Amniotic stem cell (primary cell): ENCODE measurements at places on chromosomes 7 and 10.

DNA sequence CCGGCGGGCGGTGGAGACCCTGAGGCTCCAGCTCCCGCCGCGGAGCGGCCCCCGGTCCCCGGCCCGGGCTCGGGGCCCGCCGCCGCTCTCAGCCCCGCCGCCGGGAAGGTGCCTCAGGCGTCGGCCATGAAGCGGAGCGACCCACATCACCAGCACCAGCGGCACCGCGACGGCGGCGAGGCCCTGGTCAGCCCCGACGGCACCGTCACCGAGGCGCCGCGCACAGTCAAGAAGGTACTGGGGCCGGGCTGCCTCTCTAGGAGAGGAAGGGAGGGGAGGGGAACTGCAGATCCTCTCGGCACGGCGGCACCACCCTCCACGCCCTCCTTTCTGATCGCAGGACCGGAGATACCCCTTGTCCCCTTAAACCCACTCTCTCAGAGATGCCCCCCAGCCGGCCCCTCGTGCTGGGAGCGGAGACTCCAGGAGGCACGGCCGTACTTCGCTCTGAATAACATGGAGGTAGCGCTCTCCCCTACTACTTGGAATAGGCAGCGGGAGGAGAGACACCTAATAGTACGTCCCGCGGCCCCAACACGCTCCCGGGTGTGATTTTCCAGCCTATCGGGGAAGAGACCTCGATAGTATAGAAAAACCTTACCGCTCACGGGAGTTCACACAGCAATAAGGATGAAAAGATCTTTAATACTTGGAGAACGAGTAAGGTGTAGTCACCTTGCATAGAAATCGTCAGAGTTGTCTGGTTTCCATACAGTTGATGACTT, 538 bp downstream of the AHCYL2 start:
- DNase-seq: peak; percentile 11

DNA sequence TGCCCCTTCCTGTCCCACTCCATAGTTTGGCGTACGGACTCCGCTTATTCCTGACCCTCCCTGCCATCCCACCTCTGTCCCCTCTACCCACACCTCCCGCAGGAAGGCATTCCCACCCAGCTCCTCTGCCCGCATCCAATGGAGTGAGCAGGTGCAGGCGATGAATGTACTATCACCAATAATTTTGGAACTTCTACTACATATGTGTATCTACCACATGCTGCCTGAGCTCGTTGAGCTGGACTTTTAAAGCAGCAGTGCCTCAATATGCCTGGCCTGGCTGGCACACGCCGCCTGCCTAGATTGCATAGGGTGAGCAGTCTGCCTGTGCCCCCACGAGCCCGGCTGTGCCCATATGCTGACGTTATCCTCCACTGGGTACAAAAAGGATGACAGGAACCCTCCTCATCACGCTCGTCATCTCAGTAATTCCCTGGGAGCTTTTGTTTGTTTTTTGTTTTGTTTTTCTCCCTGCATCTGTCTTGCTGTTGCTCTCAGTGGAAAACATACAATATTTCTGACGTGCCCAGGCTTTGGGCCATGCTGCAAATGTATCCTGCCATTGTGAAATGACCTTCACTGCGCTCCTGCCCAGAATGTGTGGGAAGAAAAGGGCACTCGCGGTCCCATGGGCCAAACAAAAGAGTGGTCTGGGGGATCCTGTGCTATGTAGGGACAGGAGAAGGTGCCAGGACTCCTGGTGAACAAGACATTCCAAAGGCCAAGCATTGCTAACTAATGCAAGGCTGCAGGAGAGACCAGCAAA, 302.8 kb downstream of the PTPRN2 start:
- DNase-seq: no peak

- DNase-seq: no peak
Observed at GRCh38 chr7:16604054-16604453, 41.5 kb downstream of the ANKMY2 start.

GRCh38 chr10:126009650-126010049, 113.3 kb downstream of the FANK1 start:
- no peak for DNase-seq

DNA sequence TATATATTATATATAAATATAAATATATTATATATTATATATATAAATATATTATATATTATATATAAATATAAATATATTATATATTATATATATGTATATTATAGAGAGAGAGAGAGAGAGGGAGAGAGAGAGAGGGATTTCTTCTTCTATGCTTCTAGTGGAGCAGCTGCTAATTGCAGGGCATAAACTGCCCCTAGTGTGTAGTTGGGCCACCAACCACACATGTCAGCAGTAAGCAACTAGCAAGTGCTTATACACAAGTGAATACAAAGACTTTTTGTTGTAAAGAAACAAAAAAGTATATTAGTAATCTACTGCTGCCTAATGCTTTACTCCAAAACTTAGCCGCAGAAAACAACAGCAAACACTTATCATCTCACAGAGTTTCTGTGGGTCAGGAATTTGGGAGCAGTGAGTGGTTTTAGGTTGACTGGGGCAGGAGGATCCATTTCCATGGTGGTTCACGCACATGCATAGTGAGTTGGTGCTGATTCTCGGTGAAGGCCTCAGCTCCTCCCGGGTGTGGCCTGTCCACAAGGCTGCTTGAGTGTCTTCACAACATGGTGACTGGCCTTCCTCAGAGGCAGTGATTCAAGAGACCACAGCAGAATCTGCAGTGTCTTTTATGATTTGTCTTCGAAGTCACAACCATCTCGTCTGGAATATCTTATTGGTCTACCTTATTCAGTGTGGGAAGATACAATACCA, 25.5 kb upstream of the BAG3 start:
- DNase-seq: no peak

- DNase-seq: no peak
Observed at GRCh38 chr7:129776362-129776722, 164.8 kb downstream of the NRF1 start.
